ENCODE measurements at places on chromosomes 3 and 15.

- no peak for DNase-seq
Measured at GRCh38 chr3:188077160-188077799, 76.7 kb upstream of the LPP start.

GRCh38 chr15:81024265-81024872, 23.6 kb downstream of the TLNRD1 start:
- no peak for DNase-seq

DNA sequence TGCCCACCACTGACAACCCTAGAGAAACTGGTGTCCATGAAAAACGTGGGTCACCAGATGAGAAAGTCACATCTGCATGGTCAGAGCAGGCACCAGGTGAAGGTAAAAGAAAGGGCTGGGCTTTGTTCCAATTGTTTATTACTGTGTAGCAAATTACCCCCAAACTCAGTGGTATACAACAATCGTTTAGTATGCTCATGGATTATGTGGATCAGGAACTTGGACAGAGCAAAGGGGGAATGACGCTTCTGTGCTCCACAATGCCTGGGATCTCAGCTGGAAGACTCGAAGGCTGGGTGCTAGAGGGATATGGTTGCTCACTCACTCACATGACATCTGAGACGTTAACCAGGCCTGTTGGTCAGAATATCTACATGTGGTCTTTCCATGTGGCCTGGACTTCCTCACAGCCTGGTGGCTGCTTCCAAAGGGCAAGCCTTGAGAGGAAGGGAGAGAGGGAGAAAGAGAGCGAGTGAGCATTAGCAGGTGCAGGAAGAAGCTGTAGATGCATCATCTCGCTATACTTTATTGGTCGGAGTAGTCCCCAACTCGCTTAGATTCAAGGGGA, 44.9 kb downstream of the LPP start:
- DNase-seq, result no peak

DNA sequence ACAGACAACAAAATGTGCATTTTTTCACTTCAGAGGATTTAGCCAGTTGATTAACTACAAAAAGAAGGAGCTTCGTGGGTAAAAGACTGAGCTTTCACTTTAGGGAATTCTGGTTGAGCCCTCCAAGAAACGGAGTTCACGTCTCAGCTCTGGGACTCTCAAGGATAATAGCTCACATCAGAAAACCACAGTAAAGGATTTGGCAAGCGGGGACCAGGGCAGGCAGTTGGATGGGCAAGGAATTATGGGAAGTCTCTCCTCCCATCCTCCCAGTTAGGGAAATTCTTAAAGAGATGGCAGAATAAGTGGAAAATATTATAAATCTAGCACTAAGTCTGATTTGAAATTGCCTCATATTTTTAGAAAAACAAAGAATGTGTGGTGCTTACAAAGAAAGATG, 188.3 kb upstream of the EOMES start:
- DNase-seq, result no peak

Measured in ACHN (cell line).